ENCODE measurements at places on chromosomes 16 and 17.
A peak's percentile ranks its signal among the peaks of the same experiment; 100 is the strongest.

GRCh38 chr16:47726031-47726675 is 265.0 kb downstream of the PHKB start:
- no peak for DNase-seq

GRCh38 chr17:77206158-77206956 is 65.6 kb downstream of the SEC14L1 start:
- DNase-seq = no peak

DNA sequence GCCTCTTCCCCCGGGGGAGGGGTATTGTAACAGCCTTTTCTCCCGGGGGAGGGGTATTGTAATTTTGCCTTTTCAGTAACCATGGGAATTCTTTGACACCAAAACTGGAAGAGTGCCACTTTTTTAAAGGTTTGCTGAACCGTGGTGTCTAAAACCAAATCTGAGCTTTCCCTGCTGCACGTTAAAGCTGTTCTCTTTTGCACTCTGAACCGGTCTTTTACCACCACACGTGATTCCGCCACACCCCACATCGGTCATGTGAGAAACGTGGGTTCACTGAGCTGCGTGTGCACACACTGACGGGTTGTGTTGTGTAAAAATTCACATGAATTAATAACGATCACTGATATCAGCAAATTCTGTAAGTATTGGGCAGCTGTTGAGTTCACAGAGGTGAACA is 9.2 kb upstream of the ACSF3 start:
- no peak for DNase-seq

GRCh38 chr17:77744066-77744988 is 214.2 kb upstream of the TNRC6C start:
- no peak for DNase-seq

DNA sequence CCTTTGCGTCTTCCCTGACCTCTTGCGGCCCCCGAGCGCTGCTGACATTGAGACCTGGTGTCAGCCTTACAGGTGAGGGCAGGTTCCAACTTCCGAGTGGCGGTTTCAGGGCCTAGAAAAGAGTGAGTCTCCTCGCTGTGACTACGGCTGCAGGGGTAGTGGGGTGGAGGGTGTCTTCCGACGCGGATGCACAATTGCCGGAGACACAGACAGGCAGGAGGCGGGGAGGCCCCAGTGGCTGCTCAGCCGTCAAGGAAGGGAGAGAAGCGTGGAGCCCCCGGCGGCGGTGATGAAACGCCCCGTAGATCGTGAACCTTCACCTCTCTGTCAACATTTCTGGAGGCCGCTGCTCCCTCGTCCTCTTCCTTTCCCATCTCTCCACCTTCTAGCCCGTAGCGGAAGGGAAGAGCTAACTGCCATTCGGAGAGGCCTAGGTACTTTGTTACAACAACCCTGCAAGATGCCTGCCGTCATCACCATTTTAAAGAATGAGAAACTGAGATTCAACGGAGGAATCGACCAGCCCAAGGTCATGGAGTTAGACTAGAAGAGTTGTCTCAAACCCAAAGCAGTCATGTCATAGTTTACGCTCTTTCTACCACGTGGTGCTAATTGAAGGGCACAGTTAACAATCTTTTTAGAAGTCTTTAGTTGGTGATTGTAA is 485 bp downstream of the DNAJA3 start:
- DNase-seq = no peak

DNA sequence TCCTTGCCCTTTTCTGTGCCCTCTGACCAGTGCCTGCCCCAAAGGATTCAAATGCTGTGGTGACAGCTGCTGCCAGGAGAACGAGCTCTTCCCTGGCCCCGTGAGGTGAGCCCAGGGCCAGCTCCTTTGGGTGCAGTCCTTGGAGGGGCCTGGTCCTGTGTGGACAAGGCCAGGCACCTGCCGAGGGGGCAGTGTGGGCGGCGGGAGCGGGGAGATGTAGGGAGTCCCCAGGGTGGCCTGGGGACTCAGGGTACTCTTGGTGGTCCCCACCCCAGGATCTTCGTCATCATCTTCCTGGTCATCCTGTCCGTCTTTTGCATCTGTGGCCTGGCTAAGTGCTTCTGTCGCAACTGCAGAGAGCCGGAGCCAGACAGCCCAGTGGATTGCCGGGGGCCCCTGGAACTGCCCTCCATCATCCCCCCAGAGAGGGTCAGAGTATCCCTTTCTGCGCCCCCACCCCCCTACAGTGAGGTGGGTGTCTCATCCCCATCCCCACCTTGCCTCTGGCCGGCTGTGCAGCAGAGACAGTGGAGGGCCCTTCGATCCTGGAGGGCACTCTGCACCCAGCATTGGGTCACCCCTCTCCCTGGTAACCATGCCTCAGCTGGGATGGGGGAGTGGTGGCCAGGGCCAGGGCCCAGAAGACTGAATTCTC is 4.4 kb downstream of the TMEM92 start:
- peak; percentile 9 for DNase-seq

DNA sequence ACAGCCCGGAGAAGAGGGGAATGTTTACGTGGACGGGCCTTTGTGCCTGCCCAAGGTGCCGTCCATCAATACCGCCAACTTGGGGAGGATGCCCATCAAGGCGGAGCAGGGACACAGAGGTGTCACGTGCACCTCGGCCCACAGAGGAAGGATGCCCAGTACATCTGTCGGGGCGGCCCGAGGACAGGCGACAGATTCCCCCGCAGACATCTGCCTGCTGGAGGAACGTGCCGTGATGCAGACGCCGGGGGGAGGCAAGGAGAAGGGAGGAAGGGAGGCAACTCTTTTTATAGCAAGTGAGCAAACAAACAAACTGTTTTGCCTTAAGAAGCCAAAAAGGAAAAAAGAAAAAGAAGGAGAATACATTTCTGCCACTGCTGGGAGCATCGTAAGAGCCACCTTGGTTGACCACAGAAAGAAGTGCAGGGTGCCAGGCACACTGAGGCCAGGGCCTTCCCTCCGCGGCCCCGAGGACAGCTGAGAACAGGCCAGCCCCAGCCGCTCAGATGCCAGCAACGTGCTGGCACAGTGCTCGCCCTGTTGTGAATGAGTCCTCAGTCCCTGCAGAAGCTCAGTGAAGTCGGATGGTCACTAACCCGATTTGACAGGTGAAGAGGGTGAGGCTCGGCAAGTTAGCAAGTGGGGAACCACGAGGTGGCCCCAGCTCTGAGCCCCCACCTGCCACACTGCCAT is 146.4 kb downstream of the RBFOX3 start:
- DNase-seq = no peak

DNA sequence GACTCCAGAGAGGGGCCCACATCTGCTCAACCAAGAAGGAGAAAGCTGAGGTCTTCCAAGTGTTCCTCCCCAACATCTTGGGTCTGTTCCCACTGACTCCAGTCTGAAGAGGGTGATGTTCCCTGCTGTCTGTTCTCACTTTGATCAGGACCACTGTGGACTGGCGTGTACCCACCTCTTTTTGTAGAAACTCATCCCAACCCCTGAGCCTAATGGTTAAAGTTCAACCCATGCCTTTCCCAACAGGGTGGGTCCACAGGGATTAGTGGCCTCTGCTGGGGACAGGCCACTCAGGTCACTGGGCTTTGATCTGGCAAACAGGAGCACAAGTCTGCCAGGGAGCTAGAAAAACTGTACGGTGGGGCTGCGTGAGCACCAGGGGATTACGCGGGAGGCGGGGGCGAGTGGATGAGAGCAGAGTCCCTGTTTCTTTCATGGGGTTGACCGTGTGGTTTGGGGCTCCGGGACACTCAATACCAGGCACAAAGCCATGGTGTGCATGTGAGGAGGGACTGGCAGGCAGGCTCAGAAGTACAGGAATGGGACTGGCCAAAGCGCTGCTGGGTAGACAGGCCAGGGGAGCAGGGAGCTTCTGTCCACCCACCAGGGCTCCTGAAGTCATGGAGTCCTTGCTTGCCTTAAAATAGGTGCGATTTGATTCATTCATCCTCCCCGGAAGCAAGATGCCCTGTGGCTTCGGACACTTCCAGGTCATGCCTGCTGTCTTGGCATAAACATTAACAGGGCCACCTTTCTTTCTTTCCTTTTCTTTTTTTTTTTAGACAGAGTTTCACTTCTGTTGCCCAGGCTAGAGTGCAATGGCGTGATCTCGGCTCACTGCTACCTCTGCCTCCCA is at the start of gene CA5A:
Gene CA5A (minus strand): TSS at position 155 of the 856 bp plus-strand sequence. CDS start 79 bp downstream, at position 76.
- no peak for DNase-seq

DNA sequence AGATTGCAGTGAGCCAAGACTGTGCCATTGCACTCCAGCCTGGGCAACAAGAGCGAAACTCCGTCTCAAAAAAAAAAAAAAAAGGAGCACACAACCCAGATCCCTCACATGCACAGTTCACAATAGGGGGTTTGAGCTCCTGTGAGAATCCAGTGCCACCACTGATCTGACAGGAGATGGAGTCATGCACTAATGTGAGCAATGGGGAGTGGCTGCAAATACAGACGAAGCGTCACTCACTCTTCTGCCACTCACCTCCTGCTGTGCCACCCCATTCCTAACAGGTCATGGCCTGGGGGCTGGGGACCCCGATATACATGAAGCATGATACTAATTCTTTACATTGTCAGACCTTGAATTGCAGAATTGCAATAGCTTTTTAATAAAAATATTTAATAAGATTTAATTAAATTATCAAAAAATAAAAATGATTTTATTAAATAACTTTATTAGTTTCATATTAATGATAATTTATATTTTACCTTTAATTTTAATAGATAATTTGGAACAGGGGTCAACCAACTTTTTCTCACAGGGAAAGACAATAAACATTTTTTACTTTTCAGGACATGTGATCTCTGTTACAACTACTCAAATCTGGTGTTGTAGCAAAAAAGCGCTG is 171.4 kb downstream of the COPRS start:
- no peak for DNase-seq

DNA sequence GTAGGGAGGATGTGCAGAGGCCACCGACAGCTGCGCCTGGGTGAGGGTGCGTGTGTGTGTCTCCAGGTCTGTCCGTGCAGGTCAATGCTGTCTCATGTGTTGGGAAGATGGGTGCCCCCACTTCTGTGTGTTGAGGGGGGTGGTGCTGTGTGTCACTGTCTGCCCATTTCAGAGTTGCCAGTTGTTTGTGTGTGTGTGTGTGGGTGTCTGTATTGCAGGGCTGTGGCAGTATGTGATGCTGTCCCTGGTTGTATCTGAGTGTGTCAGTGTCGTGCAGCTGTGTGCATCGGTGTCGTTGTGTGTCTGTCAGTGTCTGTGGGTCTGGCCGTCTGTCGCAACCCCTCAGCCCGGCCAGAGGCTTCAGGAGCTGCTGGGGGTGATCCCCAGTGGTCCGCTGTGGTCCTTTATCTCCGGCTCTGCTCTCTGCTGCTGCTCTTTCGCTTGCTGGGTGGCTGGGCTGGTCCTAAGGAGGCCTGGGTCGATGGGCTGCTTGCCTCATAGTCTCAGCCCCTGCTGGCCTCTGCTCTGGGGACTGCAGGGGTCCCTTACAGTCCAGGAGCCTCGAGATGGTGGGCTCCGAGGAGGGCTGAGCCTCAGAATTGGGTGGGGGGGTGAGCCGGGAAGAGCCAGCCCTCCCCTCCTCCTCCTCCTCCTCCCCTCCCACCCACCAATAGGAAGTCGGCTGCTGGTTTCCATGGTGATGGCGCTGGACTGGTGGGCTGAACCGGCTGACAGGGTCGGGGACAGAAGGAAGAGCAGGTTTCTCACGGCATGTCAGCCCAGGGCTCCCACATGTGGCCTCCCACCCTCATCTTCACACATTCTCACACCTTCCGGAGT is at the start of gene TSPOAP1:
Gene TSPOAP1 (minus strand): TSS at position 601 of the 840 bp plus-strand sequence. CDS start 875 bp downstream, outside the sequence.
- peak; percentile 82 for DNase-seq

DNA sequence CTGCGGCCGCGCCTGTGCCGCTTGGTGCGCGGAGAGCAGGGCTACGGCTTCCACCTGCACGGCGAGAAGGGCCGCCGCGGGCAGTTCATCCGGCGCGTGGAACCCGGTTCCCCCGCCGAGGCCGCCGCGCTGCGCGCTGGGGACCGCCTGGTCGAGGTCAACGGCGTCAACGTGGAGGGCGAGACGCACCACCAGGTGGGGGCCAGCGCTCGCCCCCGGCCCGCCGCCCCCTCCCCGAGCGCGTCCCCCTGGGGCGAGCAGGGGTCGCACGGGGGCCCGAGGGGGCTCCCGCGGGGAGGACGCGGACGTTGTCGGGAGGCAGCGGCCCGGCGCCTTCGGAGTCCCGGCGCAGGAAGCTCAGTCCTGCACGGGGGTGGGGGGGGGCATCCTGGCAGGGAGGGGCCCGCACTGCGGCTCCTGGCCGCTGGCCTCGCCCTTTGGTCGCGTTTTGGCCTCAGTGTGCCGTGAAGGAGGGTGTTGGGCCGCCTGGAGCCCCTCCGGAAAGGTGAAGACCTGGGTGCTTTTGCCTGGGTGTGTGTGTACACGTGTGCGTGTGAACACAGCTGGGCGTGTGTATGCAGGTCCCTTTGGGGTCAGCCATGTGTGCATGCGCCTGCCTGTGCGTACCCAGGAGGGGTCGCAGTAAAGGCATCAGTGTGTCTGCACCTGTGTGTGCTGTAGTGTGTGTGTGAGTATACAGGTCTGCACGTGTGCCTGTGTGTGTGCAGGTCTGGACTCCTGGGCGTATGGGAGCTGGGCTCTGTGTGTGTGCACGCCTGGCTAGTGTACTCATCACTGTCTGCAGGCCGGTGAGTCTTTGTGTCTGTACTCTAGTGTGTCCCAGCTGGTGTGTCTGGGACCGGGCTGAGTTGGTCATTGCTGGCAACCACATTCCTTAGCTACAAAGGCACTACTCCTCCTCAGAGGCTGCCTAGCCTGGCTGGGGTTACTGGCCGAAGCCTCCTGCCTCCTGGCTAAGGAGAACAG is 615 bp downstream of the NHERF2 start:
- DNase-seq = no peak

DNA sequence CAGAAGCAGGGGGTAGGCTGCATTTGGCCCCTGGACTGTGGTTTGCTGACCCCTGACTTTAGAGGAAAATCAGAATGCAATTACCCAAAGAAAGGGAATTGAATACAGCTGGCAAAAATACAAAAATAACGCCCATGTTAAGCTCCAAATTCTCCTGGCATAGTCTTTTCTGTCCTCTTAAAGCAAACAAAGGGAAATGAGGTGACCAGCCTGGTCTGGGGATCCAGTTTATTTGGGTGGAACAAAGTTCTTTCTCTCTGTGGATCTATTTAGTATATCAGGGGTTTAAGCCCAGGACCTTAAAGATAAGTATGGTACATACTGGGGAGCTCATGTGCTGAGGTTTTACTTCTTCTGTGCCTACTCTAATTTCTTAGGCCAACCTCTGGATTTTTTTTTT is 23.5 kb downstream of the DNAJA2 start:
- no peak for DNase-seq

DNA sequence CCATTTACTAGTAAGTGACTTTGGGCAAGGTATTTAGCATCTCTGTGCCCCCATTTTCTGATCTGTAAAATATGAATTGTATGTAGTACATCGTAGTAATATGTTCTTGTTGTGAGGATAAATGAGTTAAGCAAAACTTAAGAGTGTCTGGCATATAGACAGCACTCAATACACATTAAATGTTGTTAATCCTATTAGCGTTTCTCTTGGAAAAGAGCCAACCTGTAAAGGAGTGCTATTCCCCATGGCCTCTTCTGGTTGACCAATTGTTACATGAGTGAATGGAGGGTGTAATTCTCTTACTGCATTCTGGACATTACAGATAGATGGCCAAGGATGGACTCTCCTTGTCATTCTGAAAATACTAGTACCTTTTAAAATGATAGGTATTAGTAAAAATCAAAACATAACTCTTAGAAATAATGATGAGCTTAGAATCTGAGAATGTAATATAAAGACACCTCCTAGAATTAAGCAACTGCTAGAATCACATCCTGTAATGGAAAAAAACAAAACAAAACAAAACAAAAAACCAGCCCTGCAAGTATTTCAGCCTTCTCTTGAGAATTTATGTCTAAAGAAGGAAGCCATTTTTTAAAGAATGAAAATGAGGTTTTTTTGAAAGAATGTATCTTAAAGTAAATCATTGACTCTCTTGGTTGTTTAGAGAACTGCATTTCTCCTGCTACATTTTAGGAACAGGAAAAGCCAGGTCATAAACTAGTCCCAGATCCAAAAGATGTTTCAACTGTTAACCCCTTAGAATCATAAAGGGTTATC is 30.5 kb downstream of the IQCK start:
- no peak for DNase-seq

GRCh38 chr17:4519361-4519788 is 20.7 kb downstream of the SPNS2 start:
- no peak for DNase-seq
